ENCODE measurements at places on chromosomes 6 and 20. TPM values are rescaled to one million over a fixed set of nuclear protein-coding genes. Genes with fewer than 3 reads are reported as not detected.

- DNase-seq: no peak
Measured at GRCh38 chr6:142537612-142538478, 236.0 kb downstream of the ADGRG6 start.

The APMAP gene
- total RNA-seq: 86.7 TPM

DNA sequence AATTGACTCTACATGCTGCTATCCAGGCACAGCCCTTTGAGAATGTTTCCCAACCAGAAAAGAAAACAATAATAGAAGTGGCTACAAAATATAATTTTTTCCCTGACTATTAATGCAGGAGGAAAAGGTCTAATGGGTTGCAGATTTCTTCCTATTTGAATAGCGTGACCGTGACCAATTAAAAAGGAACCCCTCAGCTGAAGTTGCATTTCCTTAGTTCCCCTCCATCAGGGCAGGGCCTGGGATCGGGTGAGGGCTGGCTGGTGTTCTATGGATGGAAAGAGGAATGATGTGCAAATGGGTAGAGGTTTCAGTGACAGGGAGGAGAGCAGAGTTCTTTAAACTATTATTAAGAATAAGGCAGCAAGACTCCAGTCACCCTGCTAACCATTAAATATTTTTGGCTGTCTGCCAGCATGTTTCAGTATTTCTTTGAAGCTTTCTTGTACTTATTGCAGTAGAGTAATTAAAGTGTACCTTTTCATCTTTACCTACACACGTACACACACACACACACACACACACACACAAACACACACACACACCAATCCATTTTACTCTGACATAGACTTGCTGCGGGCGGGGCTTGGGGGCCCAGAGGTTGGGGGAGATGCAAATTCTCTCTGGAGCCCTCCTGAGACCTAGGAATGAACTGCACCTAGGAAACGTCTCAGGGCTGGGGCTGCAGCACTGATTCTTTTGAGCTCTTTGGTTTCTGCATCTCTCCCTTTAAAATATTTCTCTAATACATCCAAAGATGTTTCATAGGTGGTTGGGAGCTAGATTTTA lies 154.8 kb upstream of the SLC35B3 start:
- DNase-seq: no peak

DNA sequence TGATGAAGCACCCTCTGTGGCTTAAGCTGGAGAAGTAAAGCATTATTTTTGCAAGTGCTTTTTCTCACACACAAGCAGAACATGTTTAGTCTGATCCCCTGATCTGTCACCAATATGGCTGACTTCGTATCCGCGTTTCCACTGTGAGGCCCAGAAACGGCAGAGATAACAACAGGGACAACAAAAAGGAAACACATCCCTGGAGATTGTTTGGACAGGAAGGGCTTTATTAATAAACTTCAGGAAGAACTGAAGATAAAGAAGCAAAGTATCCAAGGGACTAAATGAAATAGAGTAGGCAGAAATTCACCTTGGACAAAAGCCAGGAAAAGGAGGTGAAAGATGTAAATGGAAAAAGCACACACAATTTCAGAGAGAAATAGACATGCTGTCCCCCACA lies 49.2 kb downstream of the RARS2 start:
- DNase-seq: peak; percentile 29

DNA sequence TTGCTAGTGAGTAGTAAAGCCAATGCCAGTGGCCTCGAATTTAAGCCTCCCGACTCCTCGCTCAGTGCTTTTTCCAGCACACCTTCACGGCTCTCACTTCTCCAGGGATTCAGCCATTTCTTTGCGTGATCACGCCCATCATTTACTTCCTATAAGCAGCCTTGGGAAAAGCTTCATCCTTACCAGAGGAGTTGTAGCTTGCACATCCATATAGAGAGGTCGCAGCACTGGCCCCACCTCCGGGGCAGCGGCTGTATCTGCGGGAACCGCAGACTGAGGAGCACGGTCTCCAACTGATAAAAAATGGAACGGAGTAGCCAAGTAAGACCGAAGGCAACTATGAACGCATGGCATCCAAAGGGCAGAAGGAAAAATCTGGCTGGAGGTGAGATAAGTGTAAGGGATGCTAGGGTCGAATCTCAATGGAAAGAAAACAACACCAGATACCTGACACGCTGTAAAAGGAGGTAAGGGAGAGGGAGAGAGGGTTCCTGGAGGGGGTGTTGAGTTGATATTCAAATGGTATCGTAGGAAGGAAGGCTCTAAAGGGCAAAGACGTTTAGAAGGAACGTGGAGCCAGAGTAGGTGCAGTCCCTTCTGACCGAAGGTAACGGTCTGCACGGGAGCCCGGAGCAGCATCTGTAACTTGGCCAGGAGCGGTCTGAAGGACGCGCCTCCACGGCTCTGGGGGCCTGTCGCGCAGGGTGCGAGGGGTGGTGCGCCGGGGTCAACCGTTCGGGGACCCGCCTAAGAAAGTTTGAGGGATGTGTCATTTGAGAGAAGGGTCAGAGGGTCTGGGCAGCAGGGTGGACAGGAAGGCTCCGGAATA lies 640 bp downstream of the NFS1 start:
- DNase-seq: peak; percentile 27

GRCh38 chr6:93496548-93496947 lies 77.2 kb upstream of the EPHA7 start:
- no peak for DNase-seq

The NKAIN4 gene
- total RNA-seq: not detected

DNA sequence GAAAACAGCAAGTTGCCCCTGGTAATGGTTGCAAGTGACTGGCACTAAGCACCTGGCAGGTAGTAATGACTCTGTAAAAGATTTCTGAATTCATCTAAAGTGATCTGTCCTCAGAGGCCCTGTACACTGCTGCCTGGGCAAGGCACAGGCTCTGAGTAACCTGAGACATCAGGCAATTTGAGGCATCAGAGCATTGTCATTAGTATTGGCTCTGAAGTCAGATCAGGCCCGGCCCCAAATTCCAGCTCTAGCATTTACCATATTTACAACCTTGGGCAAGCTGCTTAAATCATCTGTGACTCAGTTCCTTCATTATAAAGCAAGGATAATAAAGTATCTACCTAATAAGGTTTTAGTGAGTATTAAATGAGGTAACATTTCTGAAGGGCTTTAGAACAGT lies 17.3 kb upstream of the TENT5A start:
- no peak for DNase-seq

GRCh38 chr6:47091886-47092668 lies 49.9 kb upstream of the ADGRF1 start:
- no peak for DNase-seq

- DNase-seq: no peak
Measured at GRCh38 chr6:157763904-157764177, 59.2 kb upstream of the SNX9 start.

DNA sequence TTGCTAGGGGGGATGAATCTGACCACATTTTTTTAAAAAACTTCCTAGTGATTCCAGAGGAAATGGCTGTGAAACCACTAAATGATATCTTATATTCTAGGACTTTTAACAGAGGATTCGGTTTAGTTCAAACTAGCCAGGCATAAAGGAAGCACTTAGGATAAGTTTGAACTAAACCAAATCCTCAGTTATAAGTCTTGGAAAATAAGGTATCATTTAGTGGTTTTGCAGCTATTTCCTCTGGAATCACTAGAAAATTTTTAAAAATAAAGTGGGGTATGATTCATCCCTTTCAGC lies 327.9 kb upstream of the QKI start:
- no peak for DNase-seq

The LHFPL5 gene
- not detected for total RNA-seq

- DNase-seq: no peak
Measured at GRCh38 chr6:130118236-130118635, 99.9 kb downstream of the L3MBTL3 start.

GRCh38 chr6:137746264-137746663 lies 120.8 kb upstream of the TNFAIP3 start:
- no peak for DNase-seq

DNA sequence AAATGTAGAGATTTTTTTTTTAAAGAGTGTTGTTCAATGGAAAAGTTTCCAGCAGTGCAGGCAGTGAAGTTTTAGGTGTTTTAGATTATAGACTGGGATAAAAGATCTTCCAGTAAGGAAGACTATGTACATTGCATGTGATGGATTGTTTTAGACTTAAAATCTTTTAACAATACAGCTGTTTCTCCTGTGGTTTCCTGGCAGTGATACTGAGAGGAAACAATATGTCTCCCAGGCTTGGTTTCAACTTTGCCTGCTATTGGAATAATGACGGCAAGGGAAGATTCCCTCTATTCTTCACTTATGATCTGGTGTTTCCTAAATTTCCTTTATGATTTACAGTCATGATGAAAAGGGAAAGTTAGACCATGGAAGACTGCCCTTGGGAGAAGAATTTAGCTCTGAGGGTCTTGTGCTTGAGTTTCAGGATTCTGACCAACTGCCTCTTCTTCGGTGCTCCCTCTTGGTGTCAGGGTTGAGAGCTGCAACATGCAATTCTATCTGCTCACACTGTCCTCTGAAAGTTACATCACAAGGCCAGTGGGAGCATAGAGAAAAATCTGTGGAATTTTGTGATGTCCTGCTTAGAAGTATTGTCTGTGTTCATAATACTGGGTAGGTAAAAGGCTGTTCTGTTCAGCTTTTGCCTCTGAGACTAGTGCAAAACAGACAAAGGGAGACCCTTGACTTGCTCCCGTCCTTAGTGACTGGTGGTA lies 262.8 kb upstream of the MAN1A1 start:
- DNase-seq: no peak

The RAB5IF gene
- 139 TPM for total RNA-seq

DNA sequence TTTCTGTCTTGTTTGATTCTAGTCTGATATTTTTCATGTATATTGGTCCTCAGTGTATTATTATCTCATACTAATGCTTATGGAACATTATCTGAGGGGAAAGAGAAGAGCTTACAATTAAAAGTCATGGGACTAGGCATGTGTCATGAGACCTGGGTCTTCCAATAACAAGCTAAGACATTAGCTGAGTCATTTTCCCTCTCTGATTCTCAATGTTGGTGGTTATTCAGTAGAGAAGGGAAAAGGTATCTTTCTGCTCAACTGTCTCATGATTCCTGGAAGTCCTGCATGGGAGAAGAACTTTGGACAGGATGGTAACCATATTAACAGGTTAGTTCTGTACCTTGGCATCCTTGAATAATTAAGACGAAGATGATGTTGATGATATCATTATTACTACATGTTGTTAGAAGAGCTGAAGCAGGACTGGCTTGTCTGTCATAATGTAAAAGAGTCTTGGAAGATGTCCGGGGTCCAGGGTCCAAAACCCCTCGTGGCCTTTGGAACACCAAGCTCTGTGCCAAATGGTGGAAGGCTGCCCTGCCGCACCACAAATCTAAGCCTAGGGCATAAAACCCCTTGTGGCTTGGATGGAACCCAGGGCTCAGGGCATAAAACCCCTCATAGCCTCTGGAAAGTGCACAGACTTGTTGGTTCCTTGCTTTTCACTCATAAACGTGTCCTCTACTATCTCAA lies 19.1 kb downstream of the TRIM38 start:
- no peak for DNase-seq

The GHRH gene
- not detected for total RNA-seq

The TREML1 gene
- 0.68 TPM for total RNA-seq
